Mesenchymal stem cell (in vitro differentiated cells and primary cell): ENCODE measurements at places on chromosomes 5 and 9.

DNA sequence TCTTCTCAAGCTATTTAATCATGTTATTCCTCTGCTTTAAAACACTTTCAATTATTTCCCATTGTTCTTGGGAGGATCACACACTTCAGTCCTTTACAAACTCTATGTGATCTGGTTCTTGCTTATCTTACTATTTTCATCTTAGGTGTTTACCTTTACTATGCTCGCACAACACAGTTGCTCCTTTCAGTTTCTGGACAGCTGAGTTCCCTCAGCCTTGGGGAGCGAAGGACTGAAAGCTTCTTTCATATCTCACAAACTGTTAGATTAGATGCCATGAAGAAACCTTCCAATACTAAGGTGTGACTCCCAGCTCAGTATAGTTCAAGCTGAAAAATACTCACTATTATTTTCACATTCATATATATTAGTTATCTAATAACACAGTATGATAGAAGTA lies 117.9 kb downstream of the CDC42SE2 start:
- no peak overlapping the region for H3K4me3 ChIP-seq
- no peak overlapping the region for H3K27ac ChIP-seq
- no peaks in the 10 kb centered on the region for H3K27me3 ChIP-seq
- H3K36me3 ChIP-seq: peaks cover 9% of the 10 kb centered on the region
- peaks cover 7% of the 10 kb centered on the region for H3K4me1 ChIP-seq

DNA sequence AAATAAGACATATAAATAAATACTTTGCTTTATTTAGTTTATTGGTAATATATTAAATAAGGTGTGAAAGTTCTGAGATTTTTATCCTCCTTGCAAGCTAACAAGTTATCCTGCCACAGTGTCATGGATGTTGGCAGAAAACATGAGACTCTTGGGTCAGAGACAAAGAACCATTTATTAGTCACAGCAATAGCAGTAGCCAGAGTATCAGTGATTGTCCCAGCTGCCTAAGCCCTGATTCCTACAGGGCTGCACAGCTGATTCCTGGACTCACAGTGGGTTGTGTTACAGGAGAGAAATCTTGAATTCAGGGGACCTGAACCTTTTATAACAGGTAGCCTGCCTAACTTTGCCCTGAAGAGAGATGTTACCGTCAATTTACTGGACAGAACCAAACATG lies 304.5 kb upstream of the ZNF608 start:
- no peak overlapping the region for H3K4me3 ChIP-seq
- no peaks in the 10 kb centered on the region for H3K27me3 ChIP-seq
- H3K36me3 ChIP-seq: no peaks in the 10 kb centered on the region
- no peak overlapping the region for H3K27ac ChIP-seq
- H3K4me1 ChIP-seq: no peaks in the 10 kb centered on the region
- DNase-seq: no peak

- no peaks in the 10 kb centered on the region for H3K4me1 ChIP-seq
- H3K4me3 ChIP-seq: no peak overlapping the region
- DNase-seq: no peak
These were observed 154.0 kb downstream of the OLFM1 start for GRCh38 chr9:135241381-135242048.

DNA sequence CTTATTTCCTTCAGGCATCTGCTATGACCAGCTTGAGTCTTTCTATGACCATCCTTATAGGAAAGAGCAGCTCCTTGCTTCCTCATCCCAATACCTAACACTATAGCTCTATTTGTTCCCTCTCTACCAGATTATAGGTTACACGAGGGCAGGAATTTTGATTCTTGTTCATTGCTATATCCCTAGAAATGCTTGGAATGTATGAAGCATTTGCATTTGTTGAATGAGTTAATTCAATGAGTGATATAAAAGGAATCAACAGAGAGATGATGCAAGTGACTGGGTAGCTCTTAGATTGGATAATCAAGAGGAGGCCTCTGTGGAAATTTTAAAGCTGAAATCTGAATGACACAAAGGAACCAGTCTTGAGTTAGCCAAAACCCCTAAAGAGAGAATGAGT lies 13.9 kb downstream of the ZCCHC9 start:
- DNase-seq: peak; percentile 9
- H3K27ac ChIP-seq: no peak overlapping the region
- H3K4me3 ChIP-seq: no peak overlapping the region
- H3K4me1 ChIP-seq: no peaks in the 10 kb centered on the region
- peaks cover 2% of the 10 kb centered on the region for H3K36me3 ChIP-seq
